ENCODE measurements at places on chromosomes 11 and 22.

- DNase-seq, result no peak
These were observed 13.0 kb upstream of the REXO2 start for GRCh38 chr11:114426280-114426679.

DNA sequence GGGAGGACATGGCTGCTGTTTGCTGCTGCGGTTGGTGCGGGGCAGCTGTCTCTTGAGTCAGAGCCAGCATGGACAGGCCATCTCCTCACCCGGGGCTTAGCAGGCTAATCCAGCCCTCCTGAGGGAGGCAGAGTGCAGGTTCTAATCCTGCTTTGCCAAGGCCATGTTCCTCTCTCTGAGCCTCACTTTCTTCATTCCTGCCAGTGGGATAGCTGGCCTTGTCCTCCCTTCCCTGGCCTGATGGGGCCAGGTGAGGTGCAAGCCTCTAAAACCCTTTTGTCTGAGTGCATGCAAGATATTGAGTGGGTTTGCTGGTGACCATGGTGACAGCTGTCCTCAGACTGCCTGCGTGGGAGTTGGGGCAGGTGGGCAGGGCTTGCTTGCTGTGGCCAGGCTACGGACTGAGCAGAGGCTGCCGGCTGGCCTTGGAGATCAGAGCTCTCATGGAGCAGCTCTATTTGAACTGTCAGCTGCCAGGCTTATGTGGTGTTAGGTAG, 3.6 kb downstream of the USP35 start:
- no peak for DNase-seq

DNA sequence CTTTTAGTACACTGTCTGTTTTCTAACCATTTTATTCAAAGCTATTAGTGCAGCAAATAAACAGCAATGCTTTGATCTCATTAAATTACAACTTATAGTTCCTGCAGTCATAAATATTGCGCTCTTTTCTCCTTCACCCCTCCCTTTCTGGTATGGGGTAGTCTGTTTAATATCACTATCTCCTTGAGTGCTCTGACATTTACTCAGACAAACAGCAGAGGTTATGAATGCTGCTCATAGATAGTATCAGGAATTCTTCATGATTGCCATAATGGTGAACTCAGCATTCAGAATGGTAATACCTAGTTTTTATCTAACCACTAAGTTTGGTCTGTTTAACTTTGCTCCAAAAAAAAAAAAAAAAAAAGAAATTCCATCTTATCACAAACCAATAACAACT, 87.4 kb downstream of the EIF3M start:
- no peak for DNase-seq

DNA sequence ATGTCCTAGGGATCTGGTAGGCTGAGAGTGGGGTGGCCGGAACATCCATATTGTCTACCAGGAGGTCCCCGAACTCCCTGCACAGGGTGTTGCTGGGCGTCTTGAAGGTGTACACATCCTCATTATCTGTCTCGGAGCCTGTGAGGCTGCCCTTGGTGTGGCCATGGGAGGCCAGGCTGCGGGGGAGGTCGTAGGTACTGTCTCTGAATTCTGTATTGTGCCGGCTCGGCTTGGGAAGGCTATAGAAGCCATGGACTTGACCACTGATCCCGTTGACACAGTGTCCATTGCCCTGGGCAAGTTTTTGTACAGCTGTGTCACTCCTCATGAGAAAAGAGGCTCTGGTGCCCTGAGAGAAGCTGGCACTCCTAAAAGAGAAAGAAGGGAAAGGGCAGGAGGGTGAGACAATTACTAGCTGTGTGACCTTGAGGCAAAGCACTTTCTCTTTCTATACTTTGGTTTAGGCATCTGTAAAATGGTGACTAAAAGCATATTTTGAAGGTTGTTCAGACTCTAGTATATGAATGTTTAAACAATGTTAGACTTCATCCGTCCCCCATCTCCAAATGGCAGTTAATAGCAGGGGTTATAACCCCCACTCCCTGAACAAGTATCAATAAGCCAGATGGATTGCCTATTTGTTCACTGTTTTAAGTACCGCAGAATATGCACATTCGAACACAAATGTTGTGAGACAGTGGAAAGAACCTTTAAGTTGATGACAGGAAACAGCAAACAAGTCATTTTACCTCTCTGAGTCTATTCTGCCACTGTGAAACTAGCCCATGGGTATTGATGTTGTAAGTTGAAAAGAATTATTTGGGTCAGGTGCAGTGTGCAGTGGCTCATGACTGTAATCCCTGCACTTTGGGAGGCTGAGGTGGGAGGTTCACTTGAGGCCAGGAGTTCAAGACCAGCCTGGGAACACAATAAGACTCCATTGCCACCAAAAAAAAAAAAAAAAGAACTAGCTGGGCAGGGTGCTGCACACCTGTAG, 38.3 kb downstream of the USP35 start:
- DNase-seq, result no peak

GRCh38 chr11:77602381-77603088, 12.8 kb downstream of the AQP11 start:
- DNase-seq, result no peak
